CD4-positive, alpha-beta T cell treated with Interleukin-6 at 100 ng/mL for 8 hours (primary cell): ENCODE measurements at places on chromosomes 3 and 15.

DNA sequence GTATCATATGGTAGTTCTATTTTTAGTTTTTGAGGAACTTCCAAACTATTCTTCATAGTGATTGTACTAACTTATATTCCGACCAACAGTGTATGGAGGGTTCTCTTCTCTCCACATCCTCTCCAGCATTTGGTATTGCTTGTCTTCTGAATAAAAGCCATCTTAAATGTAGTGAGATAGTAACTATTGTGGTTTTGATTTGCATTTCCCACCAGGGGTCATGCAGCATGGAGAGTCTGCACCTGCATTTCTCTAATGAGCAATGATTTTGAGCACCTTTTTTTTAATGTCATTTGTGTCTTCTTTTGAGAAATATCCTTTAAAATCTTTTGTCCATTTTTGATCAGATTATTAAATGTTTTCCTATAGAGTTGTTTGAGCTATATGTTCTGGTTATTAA lies 718.5 kb downstream of the ZBBX start:
- no peak for DNase-seq

DNA sequence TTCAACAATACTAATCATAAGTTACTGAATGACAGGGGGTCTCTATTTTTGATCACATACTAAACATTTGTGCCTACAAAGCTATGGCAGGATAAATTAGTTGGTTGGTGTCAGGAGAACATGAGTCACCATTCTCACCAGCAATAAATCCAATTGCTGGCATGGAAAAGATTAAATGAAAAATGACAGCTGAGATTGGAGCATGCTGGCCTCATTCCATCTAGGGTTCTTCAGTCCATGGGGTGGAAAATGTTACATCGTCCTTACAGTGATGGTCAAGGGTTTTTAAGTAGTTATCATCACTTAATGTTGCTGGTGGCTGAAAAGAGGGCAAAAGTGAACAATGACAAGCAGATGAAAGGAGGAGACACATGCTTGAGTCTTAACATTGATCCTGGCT lies 180.1 kb upstream of the BCL6 start:
- DNase-seq, result no peak

GRCh38 chr3:178546079-178546478 lies 9.8 kb downstream of the KCNMB2 start:
- DNase-seq, result no peak

GRCh38 chr3:14911651-14912050 lies 35.7 kb upstream of the NR2C2 start:
- DNase-seq, result no peak

DNA sequence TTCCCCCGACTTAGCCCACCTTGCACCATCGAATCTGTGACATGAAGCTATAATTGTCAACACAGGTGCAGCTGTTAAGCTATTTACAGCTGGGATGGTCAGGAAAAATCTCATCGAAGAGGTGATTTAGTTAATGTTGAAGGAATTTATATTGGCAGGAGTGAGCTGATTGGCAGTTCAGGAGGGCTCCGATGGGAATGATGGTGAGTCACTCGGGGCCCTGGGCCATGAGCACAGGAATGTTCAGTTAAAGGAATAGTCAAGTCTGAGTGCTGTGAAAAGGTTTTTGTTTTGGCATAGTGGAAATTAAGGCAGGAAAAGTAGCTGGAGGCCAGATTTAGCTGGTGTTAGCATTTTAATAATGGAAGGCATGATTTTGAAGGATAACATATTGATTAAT lies 95.7 kb downstream of the OXSM start:
- no peak for DNase-seq

DNA sequence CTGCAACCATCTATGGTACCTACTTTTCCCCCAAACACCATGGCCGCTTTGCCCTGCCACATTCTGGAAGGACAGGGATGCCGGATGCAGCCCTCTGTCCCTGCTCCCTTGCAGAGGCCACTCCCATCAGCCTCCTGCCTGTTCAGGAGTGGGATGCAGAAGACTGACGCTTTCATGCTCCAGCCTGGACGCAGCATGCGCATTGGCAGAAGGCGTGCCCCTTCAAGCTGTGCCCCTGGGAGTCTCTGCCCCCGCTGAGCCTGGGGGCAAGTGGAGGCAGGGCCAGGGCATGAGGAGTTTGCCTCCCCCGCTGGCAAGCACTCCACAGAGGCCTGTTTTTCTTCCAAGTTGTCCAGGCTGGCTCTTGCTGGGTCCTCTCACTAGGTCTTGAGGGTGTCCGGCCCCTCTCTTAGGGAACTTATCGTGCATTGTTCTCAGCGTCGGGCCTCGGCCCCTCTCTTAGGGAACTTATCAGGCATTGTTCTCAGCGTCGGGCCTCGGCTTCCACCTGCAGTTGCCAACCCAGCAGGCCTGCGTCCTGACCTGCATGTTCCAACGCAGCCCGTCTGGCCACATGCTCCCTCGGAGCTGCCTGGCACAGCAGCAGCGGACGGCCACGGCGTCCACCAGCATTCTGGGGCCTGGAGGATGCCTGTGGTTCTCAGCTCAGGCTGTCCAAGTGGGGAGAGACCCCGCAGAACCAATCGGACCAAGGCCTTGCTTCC lies 14.6 kb upstream of the SNRPA1 start:
- DNase-seq, result no peak

DNA sequence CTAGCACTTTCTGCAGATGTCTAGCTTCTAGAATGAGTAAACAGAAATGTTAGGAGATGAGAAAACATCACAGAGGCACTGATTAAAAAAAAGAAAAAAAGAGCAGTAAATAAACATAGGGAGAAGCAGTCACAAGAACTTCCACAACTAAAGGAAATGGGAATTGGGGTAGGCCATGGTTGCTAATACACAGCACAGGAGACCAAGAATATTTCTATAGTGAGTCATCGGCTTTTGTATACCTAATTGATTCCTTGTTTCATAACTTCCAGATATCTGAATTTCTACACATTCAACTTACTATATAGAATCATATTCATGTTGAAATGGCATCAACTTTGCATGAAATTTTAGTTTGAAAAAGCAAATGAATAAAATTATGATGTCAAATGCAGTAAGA lies 47.3 kb upstream of the TCF12 start:
- no peak for DNase-seq

DNA sequence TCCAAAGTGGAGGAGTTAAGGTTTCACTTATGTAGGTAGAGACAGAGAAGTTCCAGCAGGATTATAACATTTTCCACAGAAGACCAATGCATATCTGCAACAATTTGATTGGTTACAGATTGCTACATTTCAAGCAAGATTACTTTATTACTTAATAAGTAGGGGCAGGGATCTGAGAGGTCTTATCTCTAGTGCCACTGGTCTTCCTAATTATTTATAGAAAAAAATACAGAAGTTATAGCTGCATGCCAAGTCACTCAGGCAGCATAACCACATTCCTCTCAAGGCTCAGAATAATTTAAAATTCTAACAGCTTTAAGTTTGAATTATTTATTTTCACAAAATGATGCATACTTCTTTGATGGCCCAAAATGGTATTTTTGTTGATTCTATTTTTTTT lies 30.5 kb downstream of the RAD54L2 start:
- DNase-seq, result no peak

- no peak for DNase-seq
These were observed 87.9 kb downstream of the STT3B start for GRCh38 chr3:31620656-31621055.

GRCh38 chr3:137988982-137989381 lies 21.0 kb upstream of the CLDN18 start:
- no peak for DNase-seq

- no peak for DNase-seq
These were observed 31.6 kb downstream of the ISL2 start for GRCh38 chr15:76368122-76368621.

DNA sequence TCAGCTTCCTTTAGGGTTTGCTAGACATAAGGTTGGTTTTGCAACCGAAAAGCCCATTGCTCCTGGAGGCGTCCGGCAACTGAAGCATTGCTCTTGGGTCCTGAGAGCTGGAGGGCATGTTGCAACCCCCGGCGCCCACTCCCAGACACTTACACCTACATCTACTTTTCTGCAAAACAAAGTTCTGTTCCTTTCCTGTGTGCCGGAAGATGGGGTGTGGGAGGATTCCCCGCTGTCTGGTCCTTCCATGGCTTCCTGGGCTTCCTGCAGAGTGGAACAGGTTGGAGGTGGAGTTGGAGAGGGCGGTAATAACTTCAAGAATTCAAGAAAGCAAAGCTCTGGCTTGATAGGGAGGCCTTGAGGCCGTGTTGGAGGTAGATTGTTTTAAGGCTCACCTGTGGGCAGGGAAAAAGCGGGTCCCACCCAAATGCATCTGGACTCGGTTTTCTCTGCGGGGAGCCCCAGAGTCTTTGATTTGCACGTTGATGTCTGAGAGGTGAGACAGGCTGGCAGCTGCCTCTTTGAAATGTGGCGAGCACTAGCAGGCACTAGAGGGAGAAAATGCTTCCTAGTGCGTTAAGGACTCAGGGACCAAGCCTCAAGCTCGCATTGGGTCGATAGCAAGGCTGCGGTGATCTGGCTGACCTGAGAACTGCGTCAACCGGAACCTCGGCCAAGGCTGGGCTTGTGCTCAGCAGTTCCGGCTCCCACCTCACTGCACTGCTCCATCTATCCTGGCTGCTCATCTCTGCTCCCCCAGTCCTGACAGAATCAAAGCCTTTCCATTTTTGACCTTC lies 39.5 kb downstream of the NR2F2 start:
- DNase-seq, result no peak

DNA sequence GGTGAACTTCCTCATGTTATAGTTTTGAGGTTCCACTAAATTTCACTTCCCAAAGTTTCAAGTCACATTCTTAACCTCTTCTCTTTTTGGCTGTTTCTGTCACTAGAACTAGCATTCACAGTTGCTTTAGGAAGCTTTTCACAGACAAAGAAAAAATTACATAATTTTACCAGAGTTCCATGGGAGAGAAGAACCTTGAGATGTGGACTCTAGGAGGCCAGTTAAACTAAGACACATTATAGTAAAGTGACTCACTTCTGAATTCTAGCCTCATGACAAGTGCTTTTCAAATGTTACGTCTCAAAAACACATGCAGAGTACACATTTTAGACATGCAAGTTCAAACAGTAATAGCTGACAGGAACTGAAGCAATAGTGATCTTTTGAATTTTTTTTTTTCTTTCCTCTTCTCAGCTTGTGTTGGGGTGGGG lies 39.9 kb upstream of the LRTM1 start:
- DNase-seq, result no peak

GRCh38 chr3:145959457-145960088 lies 201.4 kb downstream of the PLOD2 start:
- DNase-seq, result no peak

- no peak for DNase-seq
These were observed 4.9 kb downstream of the PRICKLE2 start for GRCh38 chr3:64220161-64220914.

DNA sequence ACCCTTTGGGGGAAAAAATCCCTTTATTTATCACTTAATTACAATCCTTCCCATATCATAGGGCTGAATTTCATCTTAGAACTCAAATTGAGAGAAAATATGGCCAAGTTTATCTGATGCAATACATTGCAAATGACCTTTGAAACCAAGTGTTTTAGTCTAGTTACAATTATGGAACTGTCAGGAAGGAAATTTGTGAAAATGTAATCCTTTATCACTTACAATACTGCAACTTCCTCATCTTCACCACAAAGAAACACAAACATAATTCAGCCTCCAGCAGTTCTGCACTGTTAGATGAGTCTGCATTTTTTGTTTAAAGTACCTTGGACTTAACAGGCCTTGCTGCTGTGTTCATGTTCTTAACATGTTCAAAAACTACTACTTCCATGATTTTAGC lies 4.6 kb downstream of the CCPG1 start:
- no peak for DNase-seq

GRCh38 chr3:34109021-34109420 lies 310.6 kb downstream of the PDCD6IP start:
- no peak for DNase-seq

GRCh38 chr3:123096731-123097130 lies 29.9 kb downstream of the PDIA5 start:
- no peak for DNase-seq

- peak; percentile 9 for DNase-seq
These were observed 7.7 kb downstream of the ITPKA start for GRCh38 chr15:41501191-41501917.

DNA sequence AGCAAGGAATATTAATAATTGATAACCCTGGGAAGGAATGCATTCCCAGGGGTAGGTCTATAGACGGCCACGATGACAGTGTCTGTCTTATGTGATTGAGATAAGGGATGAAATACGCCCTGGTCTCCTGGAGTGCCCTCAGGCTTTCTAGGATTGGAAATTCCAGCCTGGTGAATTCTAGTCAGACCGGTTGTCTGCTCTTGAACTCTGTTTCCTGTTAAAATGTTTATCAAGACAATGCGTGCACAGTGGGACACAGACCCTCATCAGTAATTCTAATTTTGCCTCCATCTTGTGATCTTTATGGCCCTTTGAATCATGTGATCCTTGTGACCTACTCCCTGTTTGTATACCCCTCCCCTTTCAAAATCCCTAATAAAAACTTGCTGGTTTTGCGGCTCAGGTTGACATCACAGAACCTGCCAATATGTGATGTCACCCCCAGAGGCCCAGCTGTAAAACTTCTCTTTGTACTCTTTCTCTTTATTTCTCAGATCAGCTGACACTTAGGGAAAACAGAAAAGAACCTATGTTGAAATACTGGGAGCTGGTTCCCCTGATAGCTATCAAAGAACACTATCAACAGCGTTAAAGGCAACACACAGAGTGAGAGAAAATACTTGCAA lies 183.3 kb downstream of the PDE8A start:
- no peak for DNase-seq

DNA sequence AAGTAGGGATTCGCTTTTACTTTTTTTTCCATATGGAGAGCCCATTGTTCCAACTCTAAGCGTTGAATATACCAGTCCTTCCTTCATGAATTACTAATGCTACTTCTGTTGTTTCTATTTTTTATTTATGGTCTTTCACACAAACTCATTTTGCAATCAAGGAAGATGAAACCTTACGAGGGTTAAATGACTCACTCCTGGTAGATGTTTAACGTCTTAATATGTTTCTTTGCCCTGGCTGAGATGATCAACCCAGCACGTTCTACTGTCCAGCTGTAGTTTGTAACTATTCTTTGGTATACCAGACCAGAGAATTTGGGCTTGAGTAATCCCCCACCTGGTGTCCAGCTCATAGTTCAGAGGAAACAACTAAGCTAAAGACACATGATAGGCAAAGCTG lies 23.1 kb downstream of the CDCP1 start:
- DNase-seq, result no peak

GRCh38 chr3:61774279-61774890 lies 213.0 kb downstream of the PTPRG start:
- no peak for DNase-seq

DNA sequence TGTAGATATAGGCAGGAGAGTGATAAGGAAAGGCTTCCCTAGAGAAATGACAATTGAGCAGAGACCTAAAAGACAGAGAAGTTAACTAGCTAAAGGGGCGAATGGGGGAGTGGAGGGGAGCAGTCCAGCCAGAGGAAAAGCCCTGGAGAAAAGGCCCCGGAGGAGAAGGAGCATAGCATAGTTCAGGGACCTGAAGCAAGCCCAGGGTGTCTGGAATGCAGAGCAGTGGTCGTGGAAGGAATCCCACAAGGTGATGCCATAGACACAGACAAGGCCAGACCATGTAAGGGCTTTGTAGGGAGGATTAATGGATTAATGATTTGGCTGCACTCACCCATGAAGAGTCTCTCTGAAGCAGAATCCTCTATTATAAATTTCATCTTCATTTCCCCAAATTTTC lies 45.8 kb upstream of the LRRN1 start:
- no peak for DNase-seq
